ENCODE measurements at places on chromosomes 1 and 21.
A peak's percentile ranks its signal among the peaks of the same experiment; 100 is the strongest.

GRCh38 chr1:193681422-193681821, 495.0 kb upstream of the B3GALT2 start:
- no peak for DNase-seq

GRCh38 chr1:15002325-15002724, 151.2 kb upstream of the TMEM51 start:
- DNase-seq: no peak

- DNase-seq: no peak
Observed at GRCh38 chr1:64518692-64519481, 49.0 kb downstream of the CACHD1 start.

DNA sequence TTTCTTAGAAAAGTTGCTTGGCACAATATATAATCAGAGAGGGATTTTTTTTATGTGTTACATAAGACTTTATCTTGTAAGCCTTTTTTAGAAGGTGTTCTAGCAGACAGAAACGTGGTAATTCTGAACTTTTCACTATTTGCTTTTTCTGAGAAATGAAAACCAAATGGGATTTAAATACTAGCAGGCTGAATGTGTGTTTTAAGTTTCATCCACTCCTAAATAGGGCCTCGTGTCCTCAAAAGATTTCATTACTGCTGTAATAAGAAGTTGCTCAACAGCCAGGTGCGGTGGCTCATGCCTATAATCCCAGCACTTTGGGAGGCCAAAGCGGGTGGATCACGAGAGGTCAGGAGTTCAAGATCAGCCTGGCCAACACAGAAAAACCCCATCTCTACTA, 44.7 kb upstream of the FMO2 start:
- no peak for DNase-seq

GRCh38 chr1:96214982-96215381, 506.6 kb upstream of the PTBP2 start:
- DNase-seq: no peak

- DNase-seq: no peak
Observed at GRCh38 chr1:31111290-31111951, 45.9 kb upstream of the PUM1 start.

- no peak for DNase-seq
Observed at GRCh38 chr1:201206176-201206575, 15.6 kb downstream of the IGFN1 start.

GRCh38 chr1:185906186-185906585, 172.0 kb downstream of the HMCN1 start:
- no peak for DNase-seq

DNA sequence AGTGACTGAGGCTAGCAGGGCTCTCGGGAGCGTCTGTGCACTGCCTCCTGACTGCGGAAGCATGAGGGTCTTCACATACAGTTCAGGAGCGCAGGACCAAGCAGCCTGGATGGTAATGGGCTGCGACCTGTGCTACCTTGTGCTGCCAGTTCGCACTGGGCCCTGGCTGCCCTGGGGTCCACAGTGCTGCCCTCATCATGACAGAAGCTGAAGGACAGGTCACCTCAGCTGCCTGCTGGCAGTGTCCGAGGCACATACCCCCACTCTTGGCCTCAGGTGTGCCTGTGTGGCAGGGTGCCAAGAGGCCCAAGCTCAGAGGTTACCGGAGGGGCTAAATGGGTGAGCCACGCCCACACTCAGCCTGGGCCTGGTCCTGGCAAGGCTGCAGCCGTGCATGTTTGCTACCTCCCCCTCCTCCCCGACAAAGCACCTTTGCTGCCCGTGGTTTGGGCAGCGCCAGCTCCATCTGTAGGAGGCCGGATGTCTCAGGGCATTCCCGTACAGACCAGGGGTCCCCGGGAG, 4.4 kb downstream of the JMJD4 start:
- DNase-seq: no peak

- DNase-seq: no peak
Observed at GRCh38 chr1:95118710-95119109, 1.6 kb downstream of the TLCD4 start.

DNA sequence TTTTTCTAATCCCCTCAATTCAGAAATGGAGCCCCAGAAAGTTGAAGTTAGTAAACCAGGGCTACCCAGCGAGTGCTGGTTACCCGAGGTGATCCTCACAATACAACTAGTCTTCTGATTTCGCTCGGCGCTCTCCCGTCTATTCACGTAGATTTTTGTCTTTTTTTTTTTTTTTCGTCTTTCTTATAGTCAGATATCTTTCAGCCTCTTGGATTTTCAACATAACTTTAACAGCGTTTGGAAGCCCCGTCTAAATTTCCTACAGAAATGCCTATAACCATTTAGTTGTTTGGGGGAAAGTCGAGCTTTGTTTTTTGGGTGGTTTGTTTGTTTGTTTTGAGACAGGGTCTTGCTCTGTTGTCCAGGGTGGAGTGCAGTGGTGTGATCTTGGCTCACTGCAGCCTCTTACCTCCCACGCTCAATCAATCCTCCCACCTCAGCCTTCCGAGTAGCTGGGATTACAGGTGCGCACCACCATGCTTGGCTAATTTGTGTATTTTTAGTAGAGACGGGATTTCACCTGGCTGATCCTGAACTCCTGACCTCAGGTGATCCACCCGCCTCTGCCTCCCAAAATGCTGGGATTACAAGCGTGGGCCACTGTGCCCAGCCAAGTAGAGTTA, 818 bp upstream of the TMEM50B start:
- DNase-seq: no peak

GRCh38 chr1:109573785-109574184, 25.4 kb downstream of the GNAI3 start:
- DNase-seq: no peak

DNA sequence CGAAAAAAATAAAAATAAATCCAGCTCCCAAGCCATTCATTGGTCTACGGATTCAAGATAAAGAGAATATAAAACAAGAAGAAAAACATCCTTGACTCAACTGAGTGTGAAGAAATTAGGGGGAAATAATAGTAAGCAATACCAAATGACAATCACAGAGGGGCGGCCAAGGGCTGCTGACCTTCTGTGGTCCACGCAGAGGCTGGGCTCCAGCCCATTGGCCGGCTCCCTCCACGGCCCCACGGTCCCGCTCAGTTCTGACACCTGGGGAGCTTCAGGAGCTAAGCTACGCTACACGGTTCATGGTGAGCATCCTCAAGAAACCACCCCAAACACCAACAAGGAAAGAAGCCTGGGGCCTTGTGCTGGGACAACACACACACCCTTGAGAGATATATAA, 400 bp upstream of the KRTAP10-12 start:
- DNase-seq: no peak

DNA sequence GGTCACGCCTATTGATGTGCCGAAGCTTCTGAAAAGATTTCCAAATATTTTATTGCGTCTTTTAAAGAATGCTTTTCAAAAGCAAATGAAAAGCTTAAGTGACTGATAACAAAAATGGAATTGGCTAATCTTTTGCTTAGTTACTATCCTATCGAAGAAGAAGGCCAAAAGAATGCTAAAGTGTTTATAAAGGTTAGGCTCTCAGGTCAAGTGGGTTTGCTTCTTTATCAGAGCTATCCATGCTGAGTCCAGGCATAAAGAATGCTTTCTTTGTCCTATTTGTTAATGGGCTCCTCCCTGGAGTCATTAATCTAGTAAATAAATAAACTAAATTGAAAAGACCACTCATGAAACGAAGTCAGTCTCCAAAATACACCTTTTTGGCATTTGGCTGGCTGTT, 133.4 kb upstream of the LYPLAL1 start:
- no peak for DNase-seq

DNA sequence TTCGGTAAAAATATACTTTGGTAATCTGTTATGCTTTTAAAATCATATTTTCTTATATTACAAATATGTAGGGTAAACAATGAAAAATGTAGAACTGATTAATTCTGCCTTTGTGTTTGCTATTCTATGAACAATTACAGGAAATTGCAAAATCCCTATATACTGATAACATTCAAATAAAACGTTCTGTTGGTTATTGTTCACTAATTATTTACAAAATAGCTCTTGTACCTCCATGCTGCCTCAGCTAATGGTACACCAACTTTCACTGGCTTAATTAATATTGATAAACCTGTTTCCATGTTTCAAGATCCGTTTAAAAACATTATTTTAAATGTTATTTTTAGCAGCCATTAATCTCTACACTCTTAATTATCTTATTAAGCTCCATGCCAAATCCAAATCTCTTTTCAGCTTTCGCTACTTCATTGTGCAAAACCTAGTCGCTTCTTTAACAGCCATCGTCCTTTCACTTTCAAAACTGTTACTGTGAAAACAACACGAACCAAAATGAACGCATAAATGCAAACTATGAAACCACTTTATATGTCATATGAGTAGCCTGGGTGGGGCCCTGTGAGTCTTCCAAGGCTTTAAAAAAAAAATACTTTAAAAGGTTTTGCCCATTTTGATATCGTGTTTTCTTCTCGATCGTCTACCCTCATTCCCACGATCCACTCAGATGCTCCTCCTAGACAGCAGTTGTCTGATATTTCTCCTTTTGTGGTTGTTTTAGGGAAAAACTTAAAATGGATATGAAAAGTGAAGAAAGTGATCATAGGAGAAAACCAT, 807.1 kb downstream of the USP25 start:
- DNase-seq: peak; percentile 82

DNA sequence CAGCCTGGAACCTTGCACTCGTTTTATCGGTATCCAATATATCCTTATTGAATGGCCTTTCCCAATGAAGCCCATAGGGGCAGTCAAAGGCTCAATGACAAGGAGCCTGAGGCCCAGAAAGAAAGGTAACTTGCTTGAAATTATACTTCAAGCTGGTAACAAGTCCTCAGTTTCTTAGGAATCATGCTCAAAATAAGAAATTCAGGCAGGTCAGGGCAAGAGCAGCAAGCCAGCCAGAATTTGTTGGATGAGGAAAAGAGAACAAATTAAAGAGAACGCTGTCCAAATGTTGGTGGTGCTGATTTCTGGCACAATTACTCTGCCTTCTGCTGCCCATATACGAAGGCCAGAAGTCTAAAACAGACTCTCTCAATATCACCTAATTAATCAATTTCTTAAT, 77.6 kb downstream of the DDX20 start:
- DNase-seq: no peak
